ENCODE measurements at places on chromosomes 13 and 19. TPM values are rescaled to one million over a fixed set of nuclear protein-coding genes. Genes with fewer than 3 reads are reported as not detected.
A peak's percentile ranks its signal among the peaks of the same experiment; 100 is the strongest.

ZNF682 gene
- total RNA-seq: 11.8 TPM

ETV2 gene
- total RNA-seq: 0.55 TPM

NFIX gene
- 8.6 TPM for total RNA-seq

FGF21 gene
- total RNA-seq: not detected

PEX11G gene
- 1.1 TPM for total RNA-seq

ELANE gene
- total RNA-seq: not detected

VSTM2B gene
- not detected for total RNA-seq

GARRE1 gene
- 41.5 TPM for total RNA-seq

MBD3L3 gene
- not detected for total RNA-seq

GPR42 gene
- total RNA-seq: not detected

DNA sequence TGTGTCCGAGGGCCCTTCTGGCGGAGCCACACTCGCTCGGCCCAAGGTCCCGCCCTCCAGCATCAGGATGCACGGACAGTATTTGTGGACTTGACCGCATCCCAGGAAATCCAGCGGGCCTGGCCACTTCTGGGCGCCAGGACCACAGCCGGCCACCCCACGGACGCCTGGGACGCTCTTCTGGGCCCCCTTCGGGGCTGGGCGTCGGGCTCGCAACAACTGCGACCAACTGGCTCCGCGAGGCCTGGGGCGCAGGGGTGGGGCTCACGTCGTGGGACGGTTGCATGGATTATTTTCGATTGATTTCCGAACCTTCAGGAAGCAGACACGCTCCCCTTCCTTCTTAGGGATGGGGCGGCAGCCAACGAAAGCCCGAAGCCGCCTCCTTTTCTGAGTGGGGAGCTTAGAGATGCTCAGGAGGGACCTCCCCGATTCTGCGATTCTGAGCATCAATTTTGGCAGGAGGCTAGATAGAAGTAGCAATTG is 521 bp upstream of the NUP58 start:
- DNase-seq: no peak

GRCh38 chr19:44961821-44962220 is 6.6 kb downstream of the CLPTM1 start:
- DNase-seq: no peak

DNA sequence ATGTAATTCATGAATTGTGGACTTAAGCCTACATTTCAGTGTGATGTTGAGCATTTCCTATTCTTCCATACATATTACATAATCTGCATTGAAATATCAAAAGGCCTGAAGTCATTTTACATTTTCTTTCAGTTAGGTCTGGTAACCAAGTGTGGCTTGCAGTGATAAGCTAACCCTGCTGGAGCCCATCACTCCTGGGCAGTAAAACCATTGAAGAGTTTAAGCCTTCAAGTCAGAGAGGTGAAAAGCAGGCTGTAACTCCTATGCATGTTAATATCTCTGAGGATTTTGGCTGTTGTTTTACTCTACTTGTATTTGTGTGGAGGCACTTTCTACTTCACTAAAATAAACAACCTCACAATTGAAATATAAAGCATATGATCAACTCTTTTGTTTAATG is 248.8 kb downstream of the SLITRK5 start:
- no peak for DNase-seq

DNA sequence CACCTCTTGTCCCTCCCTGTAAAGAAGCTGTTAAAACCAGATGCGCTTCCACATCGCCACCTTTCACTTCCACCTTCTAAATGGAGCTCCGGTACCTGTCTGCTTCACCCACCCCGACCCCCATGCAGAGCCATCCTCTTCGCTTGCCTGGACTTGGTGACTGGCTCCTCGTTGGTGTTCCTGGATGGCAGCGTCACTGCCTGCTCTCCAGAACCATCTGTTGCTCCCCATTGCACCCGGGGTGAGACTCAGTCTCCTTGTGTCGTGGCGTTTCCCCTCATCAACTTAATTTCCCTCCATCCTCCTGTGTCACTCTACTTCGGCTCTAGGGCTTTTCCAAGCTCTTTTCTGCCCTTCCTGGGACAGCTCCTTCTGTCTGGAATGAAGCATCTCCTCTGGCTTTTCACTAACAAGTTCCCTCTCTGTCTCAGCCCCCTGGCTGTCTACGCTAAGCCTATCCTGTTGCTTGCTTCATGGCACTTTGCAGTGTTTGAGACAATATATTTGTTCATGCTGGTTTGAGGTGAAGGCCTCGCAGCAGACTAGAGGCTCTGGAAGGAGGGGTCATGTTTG is 10.3 kb downstream of the CEBPG start:
- DNase-seq: no peak

GRCh38 chr13:60427285-60427684 is 30.3 kb downstream of the TDRD3 start:
- no peak for DNase-seq

DNA sequence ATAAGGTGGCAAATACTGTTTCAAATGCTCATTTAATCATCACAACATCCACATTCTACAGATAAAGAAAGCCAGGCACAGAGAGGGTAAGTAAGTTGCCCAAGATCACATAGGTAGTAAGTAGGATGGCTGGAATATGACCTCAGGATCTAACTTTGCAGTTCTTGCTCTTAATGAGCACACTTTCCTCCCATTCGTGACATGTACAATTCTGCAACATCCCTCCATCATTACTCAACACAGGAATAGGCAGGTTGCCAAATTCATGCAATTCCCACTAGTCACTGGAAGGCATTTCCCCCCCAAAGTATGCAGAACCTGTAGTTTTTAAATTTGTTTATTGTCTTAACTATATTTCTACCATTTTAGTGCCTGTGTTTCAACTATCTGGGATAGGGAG is 109.2 kb downstream of the OLFM4 start:
- DNase-seq: no peak

DNA sequence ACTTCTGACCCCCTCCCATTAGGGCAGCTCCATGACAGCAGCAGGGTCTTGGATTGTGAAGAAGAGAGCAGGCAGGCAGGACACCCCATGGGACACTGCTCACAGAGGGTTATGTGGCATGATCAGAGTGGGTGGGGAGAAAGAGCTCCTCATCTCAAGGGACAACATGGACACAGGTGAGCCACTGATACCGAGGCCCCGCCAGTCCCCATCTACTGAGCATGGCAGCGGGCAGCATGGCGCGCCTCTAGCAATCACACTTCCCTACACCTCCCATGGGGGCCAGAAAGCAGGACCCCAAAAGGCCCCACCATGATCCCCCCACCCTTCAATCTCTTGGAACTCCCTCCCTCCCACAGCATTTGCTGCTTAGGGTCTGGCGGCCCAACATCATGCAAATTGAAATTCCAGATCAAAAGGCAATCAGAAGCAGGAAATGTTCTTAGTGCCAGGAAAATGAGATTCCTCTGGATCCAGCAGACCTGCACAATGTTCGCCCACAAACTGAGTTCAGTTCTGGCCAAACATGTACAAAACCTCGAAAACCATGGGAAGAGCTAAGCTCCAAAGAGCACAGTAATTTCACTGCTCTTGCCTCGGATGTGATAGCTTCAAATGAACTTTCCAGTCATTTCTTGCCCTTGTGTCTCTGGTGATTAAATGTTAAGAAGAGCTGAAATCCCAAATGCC is 14.8 kb downstream of the DOCK9 start:
- DNase-seq: no peak

DNA sequence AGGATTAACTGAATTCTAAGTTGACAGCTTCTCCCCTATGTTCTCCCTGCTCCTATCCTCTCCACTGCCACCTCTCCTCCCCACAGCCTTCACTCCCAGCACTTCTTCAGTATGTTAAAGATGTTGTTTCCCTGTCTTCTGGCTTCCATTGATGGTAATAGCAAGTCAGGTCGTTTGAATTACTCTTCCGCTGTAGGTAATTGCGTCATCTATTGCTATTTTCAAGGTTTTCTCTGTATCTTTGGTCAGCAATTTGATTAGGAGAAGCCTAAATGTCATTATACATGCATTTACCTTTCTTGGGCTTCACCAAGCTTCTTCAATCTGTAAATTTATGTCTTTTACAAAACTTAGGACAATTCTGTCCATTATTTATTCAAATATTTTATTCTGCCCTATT is 377.3 kb upstream of the KLF12 start:
- DNase-seq: no peak

GRCh38 chr13:44718467-44718866 is 142.3 kb upstream of the TSC22D1 start:
- no peak for DNase-seq

- DNase-seq: no peak
Measured at GRCh38 chr19:5534787-5535586, 32.8 kb downstream of the TINCR start.

DNA sequence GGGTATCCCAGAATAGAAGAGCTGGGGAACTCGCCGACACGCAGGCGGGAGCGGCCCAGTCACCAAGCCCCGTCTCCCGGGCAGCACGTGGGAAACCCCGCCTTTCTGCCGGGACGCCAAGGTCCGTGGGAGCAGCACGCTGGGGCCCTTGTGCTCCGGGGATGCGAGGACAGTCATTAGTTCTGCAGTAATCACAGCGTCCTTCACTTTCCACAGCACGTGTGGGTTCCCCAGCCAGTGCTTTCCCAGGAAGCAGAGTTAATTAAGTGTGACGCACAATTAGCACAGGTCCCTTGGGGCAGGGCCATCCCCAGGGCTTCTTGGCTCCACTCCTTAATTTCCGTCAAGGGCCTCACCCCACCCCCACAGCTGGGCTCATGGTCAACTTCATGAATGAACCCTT is 64.3 kb upstream of the C13orf46 start:
- no peak for DNase-seq

DNA sequence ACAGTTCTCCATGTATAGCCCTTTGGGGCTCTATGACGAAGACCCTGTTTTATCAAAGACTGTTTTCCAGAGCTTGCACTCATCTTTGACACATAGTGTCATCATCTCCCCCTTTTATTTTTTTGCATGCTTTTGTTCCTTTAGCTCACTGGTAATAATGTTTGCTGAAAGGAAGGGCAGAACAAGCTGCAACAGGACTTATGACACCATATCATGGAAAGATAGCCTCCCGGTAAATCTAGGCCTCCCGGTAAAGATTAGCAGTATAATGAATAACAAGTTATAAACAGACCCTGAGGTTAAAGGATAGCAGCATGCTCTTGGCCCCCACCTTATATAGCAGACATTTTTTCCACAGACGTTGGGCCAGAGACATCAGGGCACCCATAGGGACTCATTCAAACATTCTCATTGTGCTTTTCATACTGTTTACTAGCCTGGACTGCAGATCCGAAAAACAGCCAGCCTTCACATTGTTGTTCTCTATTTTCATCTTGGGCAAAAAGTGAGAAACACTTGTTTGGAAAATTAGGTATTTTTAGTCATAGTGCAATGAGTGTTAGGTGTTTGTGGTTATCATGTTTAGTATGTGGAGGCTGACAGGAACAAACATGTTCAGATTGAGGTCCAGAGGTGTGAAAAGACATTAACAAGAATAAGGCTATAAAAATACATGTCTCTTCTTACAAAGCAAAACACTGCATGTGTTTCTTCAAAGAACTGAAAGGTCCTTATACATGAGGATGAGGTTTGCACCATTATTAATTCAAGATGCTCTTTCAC is 136.9 kb upstream of the SPRY2 start:
- peak; percentile 17 for DNase-seq

- no peak for DNase-seq
Measured at GRCh38 chr13:113273321-113273720, 23.7 kb upstream of the LAMP1 start.

Measured in naive thymus-derived CD8-positive, alpha-beta T cell (primary cell).